ENCODE measurements at places on chromosomes 11 and 22. TPM values are rescaled to one million over a fixed set of nuclear protein-coding genes. Genes with fewer than 3 reads are reported as not detected.

Gene OR52I1
- total RNA-seq, result 0.15 TPM

Gene BATF2
- total RNA-seq, result 0.46 TPM

DNA sequence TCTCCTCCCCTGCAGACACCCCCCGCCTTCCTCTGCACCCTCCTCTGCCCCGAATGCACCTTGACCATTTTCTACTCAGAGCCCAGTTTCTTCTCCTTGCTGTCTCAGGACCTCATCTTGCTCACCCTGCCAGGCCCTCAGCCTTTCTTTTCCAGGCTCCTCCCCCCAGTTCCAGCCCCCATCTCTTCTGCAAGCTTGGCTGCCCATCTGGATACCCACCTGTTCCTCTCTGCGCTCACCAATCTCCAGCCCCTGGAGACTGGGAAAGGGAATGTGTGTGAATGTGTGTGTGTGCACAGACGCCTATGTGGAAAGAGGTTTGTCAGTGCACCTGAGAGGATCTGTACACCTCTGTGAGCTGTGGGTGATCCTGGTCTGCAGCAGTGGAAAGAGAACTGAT lies 36.4 kb downstream of the SLC22A12 start:
- no peaks in the 10 kb centered on the region for H3K36me3 ChIP-seq
- no peak for DNase-seq
- peaks cover 32% of the 10 kb centered on the region for H3K27me3 ChIP-seq
- H3K4me3 ChIP-seq, result no peak overlapping the region

- peaks cover 78% of the 10 kb centered on the region for H3K4me1 ChIP-seq
- peak; percentile 97 for DNase-seq
- H3K4me3 ChIP-seq, result peak overlapping the region; percentile 93
- peak overlapping the region; percentile 90 for H3K27ac ChIP-seq
These were observed 1.0 kb upstream of the POLD4 start for GRCh38 chr11:67354075-67355022.

GRCh38 chr11:126198648-126199047 lies 12.8 kb downstream of the RPUSD4 start:
- no peaks in the 10 kb centered on the region for H3K27me3 ChIP-seq
- H3K4me1 ChIP-seq, result no peaks in the 10 kb centered on the region
- H3K4me3 ChIP-seq, result no peak overlapping the region
- H3K27ac ChIP-seq, result no peak overlapping the region

Measured in PC-9 (cell line).